ENCODE measurements at places on chromosomes 12 and 14.
A peak's percentile ranks its signal among the peaks of the same experiment; 100 is the strongest.

GRCh38 chr14:90850487-90850886 is 34.3 kb upstream of the TTC7B start:
- DNase-seq = peak; percentile 38

GRCh38 chr14:105091517-105092170 is 26.4 kb upstream of the GPR132 start:
- peak; percentile 41 for DNase-seq

DNA sequence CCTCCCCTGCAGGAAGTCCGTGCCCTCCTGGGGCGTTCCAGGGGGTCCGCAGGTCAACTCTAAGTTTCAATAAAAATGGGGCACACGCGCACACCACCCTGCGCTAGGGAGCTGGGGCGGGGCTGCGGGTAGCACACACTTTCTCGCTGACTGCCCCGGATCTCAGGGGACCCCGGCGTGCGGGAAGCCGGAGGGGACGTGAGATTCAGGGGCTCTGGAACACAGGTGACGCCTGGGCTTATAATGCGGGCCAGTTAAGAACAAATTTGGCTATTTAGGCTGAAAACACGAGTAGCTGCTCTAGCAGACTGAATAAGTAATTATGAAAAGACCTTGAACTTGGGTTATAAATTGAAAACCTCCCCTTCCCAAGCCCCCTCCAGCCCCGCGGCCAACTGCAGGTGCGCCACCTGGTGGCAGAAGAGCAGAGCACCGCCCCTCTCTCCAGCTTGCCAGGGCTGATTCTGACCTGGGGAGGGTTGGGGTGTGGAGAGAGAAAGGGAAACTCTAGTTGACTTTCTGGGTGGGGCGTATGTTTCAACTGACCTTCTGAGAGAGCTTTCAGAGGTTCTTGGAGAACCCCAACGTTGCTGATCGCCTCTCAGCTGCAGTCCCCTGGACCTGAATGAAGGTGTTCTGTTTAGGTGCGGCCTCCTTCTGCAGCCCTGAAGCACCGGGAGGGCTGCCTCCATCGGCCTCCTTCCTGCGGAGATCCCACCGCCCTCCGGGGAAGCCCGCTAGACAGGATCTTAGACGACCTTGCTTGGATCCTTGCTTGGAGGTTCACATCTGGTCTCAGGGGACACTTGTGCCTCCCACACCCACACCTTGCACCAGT is 118.4 kb upstream of the EVL start:
- DNase-seq = no peak

DNA sequence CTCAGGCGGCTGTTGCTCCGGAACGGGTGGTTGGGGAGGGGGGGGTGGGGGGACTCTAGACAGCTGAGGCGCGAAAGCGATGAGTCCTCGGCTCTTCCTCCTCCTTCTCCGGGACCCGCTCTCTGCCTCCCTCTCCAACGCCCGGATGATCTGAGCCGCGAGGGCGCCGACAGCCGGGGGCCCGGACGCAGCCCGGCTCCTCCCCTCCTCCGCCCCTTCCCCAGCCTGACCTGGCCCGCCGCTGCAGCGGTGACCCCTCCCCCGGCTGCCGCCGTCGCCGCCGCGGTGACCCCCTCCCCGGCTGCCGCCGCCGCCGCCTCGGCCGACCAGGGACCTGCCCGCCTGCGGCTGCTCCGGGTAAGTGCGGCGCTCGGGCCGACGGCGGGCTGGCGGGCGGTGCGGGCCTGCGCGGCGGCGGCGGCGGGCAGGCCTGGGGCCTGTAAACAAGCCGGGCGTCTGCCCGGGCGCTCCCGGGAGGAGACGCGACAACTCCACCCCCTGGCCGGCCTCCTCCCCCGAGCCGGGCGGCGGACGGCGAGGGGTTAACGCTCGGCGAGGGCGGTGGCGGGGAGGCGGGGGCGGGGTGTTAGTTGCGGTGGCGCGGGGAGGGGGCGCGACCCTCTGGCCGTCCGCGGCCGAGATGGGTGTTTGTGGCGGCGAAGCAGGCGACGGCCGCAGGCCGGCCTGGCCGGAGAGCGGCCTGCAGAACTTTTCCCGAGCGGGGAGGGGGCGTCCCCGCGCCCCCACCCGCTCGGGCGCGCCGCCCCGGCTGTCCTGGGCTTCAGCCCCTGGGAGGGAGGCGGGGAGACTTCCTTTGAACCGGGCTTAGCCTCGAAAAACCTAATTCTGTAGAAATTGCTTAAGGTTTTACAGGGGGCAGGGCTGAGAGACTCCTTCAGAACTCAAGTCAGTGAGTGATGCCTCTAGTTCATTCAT is 568 bp downstream of the PPM1A start:
- DNase-seq = peak; percentile 44

DNA sequence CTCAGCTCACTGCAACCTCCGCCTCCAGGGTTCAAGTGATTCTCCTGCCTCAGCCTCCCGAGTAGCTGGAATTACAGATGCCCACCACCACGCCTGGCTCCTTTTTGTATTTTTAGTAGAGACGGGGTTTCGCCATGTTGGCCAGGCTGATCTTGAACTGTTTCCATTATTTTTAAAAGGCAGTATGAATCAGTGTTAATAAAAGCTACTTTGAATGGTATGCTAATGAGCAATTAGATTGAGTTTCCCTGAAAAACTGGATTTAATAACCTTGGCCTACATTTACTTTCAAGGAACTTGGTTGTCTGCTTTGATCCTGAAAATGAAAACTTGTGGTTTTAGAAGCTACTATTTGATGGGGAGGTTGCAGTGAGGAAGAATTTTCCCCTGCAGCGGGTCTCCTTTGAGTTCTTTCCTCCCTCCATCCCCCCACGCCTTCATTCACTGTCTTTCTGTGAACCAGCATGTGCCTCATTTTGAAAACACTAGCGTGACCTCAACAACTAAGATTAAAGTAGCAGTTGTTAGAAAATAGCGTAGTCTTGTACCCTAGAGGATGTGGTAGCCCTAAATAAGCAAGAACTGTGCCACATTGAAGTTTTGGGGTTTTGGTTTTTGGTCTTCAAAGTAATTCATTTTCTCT is 17.8 kb upstream of the RPS6KA5 start:
- DNase-seq = no peak

DNA sequence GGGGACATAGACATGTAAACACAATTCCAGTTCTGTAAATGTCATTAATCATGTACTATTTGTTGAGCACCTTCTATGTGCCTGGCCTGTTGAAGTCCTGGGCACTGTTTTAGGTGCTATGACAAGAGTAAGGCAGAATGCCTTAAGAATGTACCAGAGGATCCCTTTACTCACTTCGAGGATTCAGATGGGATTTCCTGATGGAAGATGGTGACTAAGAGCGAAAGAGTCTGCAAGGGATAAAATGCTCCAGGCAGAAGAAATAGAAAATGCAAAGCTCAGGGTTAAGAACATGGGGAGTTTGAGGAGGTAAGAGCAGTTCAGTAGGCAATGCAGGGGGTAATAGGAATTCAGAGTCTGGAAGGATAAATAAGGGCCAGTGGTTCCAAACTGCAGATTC is 671.3 kb upstream of the TBX3 start:
- DNase-seq = no peak

GRCh38 chr14:60235440-60235839 is 13.6 kb upstream of the PPM1A start:
- no peak for DNase-seq

DNA sequence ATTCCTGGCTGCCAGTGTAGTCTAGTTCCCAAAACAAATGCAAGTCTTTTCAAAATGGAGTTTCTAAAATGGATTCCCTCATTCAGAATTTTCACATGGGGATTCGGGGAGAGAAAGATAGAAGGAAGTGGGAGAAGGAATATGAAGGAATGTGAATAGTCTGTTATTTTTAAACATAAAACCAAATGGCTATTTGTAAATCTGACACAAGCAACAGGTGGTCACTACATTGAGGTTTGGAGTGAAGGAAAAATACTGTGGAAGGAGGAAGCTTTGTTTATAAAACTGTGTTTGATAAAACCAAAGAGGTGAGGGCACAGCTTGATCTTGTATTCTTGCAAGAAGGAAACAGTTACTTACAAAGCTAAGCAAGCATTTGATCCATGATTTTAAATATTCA is 65.3 kb upstream of the KCNJ8 start:
- no peak for DNase-seq

DNA sequence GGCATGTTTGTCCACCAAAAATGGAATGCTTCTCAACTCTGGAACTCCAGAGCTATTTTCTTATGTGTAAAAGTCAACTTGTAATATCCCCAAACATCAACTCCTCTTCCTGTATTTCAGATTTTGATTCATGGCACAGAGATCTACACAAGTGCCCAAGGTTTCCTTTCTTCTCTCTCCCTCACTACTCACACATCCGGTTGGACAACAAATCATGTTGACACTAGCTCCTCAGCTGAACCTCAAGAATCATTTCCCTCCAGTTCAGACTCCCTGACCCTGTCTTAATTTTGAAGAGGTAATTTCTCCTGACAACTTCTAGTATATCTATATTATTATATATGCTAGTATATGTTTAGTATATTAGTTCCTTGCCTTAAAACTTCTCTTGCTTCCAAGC is 485.4 kb upstream of the CCDC196 start:
- no peak for DNase-seq

- DNase-seq = no peak
Measured at GRCh38 chr12:26224657-26225056, 29.3 kb downstream of the SSPN start.

DNA sequence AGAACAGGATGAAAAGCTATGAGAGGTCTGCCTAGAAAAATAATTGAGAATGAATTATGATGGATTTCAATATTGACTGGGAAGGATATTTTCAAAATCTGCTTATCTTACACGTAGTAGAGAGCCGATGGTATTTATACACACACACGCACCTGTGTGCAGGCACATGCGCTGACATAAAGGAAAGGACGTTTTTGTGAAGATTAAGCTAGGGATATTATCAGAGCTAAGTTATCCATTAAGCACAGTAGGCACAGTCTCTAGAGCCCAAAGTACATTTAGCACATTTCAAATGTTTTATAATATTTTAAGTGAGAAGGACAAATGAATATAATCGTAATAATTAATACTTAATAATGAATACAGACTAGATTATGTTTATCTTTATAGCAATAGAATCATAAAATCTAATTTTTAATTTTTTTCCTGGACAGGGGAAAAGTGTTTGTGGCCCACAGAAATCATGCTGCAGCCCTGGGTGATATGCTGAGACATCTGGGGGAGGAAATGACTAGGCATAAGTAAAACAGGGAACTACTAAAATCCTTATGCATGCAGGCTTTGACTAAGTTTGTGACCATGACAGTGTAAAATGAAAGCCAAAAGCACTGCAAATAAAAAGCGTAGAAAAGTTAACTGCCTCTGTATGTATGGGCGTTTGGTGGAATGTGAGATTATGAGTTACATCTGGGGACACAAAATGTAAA is 146.1 kb downstream of the KITLG start:
- DNase-seq = no peak
